ENCODE measurements at places on chromosomes 5 and 9.

DNA sequence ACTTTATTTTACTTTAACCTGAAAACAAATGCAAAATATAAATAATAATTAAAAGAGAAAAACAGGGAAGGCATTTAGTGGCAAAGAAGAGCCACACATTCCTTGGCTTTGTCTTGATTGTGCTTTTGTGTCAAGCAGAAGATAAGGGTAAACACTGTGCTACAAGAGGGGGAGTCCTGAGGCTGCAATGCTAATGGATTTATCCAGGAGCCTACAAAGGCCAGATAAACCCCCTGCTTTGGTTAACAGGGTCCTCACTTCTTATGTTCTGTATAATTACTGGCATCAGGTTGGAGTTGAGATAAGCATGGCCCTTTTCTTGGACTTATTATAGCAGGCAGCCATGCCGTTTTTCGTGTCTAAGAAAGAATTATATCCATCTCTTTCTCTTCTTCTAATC, 302.8 kb downstream of the EFNA5 start:
- DNase-seq = no peak

DNA sequence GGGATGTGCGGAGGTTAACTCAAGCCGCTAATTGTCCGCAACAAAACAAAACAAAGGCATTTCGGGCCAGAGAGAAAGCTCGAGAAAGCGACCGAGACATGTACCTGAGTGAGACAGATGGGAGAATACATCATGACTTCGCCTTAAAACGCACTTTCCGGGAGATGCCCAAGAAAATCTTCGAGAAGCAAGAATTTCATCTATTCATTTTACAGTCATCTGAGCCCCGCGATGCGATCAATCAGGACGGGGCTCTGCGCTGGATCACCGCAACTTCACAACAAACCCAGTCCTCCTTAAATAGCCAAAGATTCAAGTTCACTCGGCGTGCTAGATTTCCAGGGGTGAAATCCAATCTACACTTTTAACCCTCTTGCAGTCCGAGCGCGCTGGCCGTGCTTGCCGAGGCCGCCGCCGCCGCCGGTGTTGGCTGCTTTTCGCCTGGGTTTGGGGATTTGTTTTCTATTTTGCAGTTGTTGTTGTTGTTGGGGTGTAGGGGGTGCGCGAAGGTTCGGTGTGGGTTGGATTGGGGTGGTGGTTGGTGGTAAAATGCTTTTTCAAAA, 482 bp downstream of the NFIB start:
- no peak for DNase-seq

DNA sequence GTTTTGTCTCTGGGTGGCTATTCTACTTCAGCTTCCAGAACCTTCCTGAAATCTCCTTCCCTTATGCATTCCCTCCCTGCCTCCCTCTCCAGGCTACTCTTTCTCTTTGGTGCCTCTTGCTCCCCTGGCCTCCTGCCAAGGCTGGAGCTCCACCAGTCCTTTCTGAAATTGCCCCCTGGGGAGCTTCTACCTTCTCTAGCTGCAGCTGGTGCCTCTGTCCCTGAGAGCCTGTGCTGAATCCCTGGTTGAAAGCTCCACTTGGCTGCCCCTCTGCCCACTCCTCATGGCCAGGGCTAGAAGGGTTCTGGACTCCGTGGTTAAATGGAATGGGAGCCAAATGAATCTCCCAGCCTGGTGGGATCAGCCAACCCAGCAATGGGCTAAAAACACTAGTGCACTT, 80.1 kb downstream of the COL15A1 start:
- DNase-seq = peak; percentile 13

DNA sequence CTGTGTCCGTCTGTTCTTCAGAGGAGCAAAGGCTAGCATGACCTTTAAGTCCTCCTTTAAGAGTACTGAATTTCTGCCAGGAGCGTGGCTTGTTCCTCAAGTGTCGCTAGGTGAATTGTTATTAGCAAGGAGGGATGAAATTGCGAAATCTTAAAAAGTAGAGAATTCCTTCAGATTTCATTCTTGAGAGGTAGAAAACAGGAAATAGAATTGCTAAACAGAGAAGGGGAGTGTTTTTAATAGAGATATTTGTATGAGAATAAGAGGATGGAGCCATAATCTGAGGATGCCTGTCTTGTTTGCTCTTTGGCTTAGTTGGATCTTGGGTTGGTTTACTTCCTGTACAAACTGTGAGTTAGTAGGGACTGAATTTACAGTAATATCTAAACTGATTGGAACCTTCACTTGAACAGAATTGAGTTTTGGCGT, 39.2 kb downstream of the EXOSC2 start:
- DNase-seq = no peak

GRCh38 chr5:139675213-139675612, 27.1 kb downstream of the CXXC5 start:
- no peak for DNase-seq

DNA sequence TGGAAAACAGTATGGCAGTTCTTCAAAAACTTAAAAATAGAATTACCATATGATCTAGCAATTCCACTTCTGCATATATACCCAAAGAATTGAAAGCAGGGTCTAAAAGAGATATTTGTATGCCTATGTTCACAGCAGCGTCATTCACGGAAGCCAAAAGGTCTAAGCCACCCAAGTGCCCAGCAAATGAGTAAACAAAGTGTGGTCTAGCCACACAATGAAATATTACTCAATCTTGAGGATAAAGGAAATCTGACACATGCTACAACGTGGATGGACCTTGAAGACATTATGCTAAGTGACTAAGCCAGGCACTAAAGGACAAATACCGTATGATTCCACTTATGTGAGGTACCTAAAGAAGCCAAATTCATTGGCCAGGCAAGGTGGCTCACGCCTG, 11.1 kb upstream of the MED27 start:
- DNase-seq = no peak

DNA sequence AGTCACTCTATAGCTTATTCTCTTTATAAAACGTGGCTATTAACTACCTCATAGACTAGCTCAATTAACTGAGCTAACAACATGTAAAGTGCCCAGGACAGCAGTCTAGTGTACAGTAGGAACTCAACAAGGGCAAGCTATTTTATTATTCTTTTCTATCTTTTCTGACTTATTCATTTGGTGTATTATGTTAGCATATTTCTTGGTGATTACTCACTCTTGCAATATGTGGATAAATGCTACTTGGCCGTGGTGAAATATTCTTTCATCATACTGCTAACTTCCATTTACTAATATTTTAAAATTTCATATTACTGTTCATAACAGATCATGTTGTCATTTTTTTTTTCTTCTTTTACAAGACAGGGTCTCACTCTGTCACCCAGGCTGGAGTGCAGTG, 4.9 kb downstream of the SLC25A51 start:
- DNase-seq = no peak

- DNase-seq = no peak
These were observed 42.2 kb upstream of the C5orf58 start for GRCh38 chr5:170190436-170191134.

GRCh38 chr5:158519433-158520021, 580.2 kb downstream of the EBF1 start:
- no peak for DNase-seq

Data from NCI-H187 (cell line).